ENCODE measurements at places on chromosomes 5 and 9.
A peak's percentile ranks its signal among the peaks of the same experiment; 100 is the strongest.

DNA sequence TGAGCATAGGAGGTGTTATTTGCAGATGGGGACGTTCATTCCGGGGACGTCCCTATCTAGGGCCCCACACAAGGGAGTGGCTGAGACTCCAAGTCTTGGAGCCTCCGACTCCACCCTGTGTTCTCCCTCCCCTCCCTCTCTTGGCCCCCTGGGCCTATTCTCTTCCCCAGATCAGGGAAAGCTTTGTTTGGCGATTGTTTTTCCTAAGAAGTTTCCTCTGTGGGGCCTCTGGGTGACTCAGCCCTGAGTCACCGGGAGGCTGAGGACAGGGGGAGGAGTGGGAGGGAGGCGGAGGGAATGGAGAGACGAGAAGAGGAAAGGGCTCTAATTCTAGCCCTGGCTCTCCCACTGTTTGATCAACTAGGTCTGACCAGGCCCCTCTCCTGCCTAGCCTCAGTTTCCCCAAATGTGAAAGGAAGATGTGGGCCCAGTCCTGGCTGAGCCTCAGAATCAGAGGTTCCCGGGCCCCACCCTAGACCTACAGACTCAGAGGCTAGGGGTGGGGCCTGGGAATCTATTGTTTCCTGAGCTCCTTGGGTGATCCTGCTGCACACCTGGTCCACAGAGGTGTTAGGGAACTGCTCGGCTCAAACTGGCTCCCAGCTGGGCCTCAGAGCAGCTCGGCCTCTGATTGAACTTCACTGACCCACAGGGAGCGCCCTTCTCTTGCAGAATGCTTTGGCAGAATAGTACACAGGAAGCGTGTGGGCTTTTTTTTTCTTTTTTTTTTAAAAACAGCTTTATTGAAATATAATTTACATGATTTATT is 19.2 kb downstream of the GSN start:
- no peak for DNase-seq

DNA sequence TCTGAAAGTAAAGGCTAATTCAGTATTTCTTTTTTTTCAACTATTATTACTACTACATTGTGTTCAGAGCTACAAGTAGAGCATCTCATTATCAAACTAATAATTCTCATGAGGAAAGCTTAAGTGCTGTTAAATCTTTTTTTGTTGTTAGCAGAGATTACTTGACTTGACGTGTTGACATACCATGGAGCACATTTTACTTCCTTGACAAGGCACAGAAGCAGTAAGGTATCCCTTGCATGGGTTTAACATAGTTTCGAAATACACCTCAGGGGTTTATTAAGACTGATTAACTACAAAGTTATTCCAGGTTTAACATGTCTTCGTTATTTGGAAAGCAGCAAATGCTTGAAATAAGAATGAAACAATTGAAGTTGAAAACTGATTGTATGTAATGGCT is 7.0 kb downstream of the SPDL1 start:
- DNase-seq: no peak

- no peak for DNase-seq
Measured at GRCh38 chr5:82820188-82820587, 257.0 kb downstream of the TMEM167A start.

DNA sequence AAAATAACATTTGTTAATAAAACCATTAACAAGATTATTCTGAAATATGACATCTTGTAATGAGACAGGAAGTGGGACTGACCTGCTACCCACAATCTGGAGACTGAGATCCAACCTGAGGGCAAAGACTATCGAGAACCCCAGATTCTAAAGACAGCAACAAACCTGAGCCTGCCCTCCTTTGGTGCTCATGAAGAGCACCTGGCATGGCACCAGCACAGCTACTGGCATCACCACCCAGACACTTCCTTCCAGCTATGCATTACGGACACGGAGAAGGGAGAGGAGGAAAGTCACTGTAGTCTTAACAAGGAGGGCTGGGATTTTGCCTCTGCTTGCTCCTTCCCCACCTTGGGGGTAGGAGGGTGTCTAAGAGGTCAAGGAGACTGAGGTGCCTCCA is 105.5 kb downstream of the AUH start:
- DNase-seq: no peak

- no peak for DNase-seq
Measured at GRCh38 chr9:100058699-100059579, 39.9 kb downstream of the ERP44 start.

- no peak for DNase-seq
Measured at GRCh38 chr5:160240350-160240749, 11.0 kb downstream of the FABP6 start.

DNA sequence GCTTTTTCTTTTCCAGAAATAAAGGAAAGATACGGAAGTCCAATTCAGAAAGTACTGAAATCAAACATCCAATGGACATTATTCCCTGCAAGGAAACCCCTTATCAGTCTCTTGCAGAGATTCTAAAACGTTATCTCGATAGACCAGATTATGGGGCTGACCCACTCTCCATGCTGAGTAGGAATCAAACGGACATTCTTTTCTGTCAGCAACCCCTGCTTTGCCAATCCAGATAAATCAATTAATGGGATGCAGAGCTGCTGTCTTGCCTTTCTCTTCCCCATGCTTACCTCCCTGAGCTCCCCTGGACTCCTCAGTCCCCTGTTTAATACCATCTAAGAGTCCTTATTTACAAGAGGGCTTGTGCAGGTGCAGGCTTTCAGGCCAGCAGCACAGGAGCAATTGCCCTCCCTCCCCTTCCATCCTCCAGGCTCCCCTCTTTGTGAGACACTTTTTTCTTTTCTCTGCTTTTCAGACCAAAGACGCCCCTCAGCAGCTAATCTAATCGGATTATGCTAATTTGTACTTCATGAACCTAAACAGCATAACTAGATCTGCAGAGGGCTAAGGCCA is 14.2 kb downstream of the TAL2 start:
- DNase-seq: peak; percentile 61

GRCh38 chr9:126301985-126302603 is 24.5 kb upstream of the MVB12B start:
- peak; percentile 43 for DNase-seq

Measured in NCI-H524 (cell line).